Globus pallidus (tissue), 1 donor: ENCODE measurements at places on chromosomes 12 and 14.

DNA sequence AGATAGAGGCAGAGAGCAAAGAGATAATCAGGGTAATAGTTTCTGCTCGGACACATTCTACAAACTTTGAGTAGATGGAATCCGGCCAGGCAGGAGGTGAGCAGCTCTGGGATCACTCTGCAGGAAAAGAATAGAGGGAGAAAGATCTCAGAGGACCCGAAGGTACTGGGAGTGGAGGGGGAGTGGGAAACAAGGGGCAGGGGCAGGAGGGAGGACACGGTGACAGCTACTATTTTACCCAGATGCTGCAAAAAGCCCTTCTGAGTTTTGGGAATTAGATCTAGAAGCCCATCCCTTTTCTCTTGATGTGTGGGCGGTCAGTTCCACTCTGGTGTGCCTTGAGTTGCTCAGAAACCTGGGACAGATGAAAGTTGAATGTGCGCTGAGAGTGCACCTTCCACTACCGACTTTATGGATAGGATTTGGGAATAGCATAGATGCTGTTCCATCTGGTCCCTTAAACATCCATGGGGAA, 556 bp downstream of the GPRC5A start:
- no peak for DNase-seq

GRCh38 chr14:87282266-87282665, 710.7 kb downstream of the GALC start:
- no peak for DNase-seq

DNA sequence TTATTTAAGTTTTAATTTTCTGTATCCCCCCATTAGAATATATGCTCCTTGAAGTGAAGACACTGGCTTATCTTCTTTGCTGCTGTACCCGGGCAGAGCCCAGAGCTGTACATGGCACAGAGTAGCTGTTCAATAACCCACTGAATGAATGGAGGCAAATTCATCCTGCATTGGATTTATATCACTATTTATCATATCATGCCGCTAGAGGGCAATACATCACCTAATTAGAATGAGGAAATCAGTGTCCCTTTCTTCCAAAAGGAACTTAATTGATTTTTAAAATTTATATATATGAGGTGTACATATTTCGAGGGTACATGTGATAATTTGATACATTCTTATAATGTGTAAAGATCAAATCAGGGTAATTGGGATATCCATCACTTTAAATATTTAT, 89.2 kb upstream of the TMEM260 start:
- DNase-seq, result peak; percentile 7

GRCh38 chr12:26401874-26402273, 206.5 kb downstream of the SSPN start:
- peak; percentile 38 for DNase-seq

- DNase-seq, result peak; percentile 57
Measured at GRCh38 chr12:54561164-54561563, 11.8 kb downstream of the PDE1B start.

GRCh38 chr12:129483111-129483893, 420.5 kb downstream of the TMEM132D start:
- peak; percentile 21 for DNase-seq
